ENCODE measurements at places on chromosomes 3 and 15. TPM values are rescaled to one million over a fixed set of nuclear protein-coding genes. Genes with fewer than 3 reads are reported as not detected.

The RTP1 gene
- total RNA-seq: not detected

The SLC22A13 gene
- total RNA-seq: not detected

The WDR6 gene
- 81.6 TPM for total RNA-seq

The CIB2 gene
- total RNA-seq: 0.27 TPM

The DPPA4 gene
- total RNA-seq: not detected

The FHIT gene
- 0.27 TPM for total RNA-seq

The C3orf70 gene
- total RNA-seq: 3.1 TPM

The SERPINI2 gene
- not detected for total RNA-seq

The PRRT3 gene
- total RNA-seq: 1.5 TPM

The C3orf62 gene
- 0.80 TPM for total RNA-seq

The MESP1 gene
- total RNA-seq: 1.1 TPM

The CTXN2 gene
- total RNA-seq: not detected

The GRIP2 gene
- not detected for total RNA-seq

The SPINT1 gene
- 2.2 TPM for total RNA-seq

The IL17RC gene
- 28.7 TPM for total RNA-seq

The SRGAP3 gene
- total RNA-seq: 0.07 TPM

The FRMD5 gene
- 0.54 TPM for total RNA-seq

The MNS1 gene
- total RNA-seq: 1.3 TPM

The PCBP4 gene
- total RNA-seq: 56.2 TPM

The TRIM42 gene
- not detected for total RNA-seq

The LAMB2 gene
- 338 TPM for total RNA-seq

The C3orf85 gene
- not detected for total RNA-seq

The PLXNB1 gene
- total RNA-seq: 9.3 TPM

The SLC38A3 gene
- not detected for total RNA-seq

The CSPG5 gene
- total RNA-seq: not detected

The THAP10 gene
- 4.5 TPM for total RNA-seq

The TGM4 gene
- total RNA-seq: 0.07 TPM

The CHST2 gene
- total RNA-seq: 12.3 TPM

The C2CD4A gene
- not detected for total RNA-seq

The ITGA11 gene
- total RNA-seq: 1.3 TPM

The GPR62 gene
- 0.20 TPM for total RNA-seq

The CHMP2B gene
- 27.2 TPM for total RNA-seq

The CCR3 gene
- not detected for total RNA-seq

The GABRR3 gene
- not detected for total RNA-seq

The KLHL40 gene
- not detected for total RNA-seq

The ATP8B4 gene
- under 0.01 TPM for total RNA-seq

The GOLGA8J gene
- not detected for total RNA-seq

The ANO10 gene
- total RNA-seq: 69.3 TPM

Measured in mammary microvascular endothelial cell (primary cell).